ENCODE measurements at places on chromosomes 3 and 15.

GRCh38 chr3:25782636-25782937 is 656 bp downstream of the NGLY1 start:
- no peaks in the 10 kb centered on the region for H3K27me3 ChIP-seq
- peak overlapping the region; percentile 95 for H3K4me3 ChIP-seq
- no peaks in the 10 kb centered on the region for H3K4me1 ChIP-seq
- peak overlapping the region; percentile 93 for H3K27ac ChIP-seq

GRCh38 chr3:41236228-41236627 is 36.9 kb downstream of the CTNNB1 start:
- no peak overlapping the region for H3K4me3 ChIP-seq
- H3K36me3 ChIP-seq, result peaks cover 52% of the 10 kb centered on the region
- no peak overlapping the region for H3K27ac ChIP-seq
- no peak for DNase-seq
- no peaks in the 10 kb centered on the region for H3K4me1 ChIP-seq

- H3K4me1 ChIP-seq, result peaks cover 8% of the 10 kb centered on the region
- H3K27ac ChIP-seq, result no peak overlapping the region
- H3K4me3 ChIP-seq, result no peak overlapping the region
- no peaks in the 10 kb centered on the region for H3K36me3 ChIP-seq
- H3K27me3 ChIP-seq, result peaks cover 24% of the 10 kb centered on the region
These were observed 5.5 kb downstream of the TMEM266 start for GRCh38 chr15:76065245-76065644.

- H3K4me1 ChIP-seq, result no peaks in the 10 kb centered on the region
- H3K4me3 ChIP-seq, result no peak overlapping the region
- H3K36me3 ChIP-seq, result peaks cover 48% of the 10 kb centered on the region
- H3K27me3 ChIP-seq, result no peaks in the 10 kb centered on the region
These were observed 13.0 kb downstream of the THBS1 start for GRCh38 chr15:39593656-39594445.

GRCh38 chr15:93866948-93867347 is 364.4 kb upstream of the MCTP2 start:
- H3K4me1 ChIP-seq, result no peaks in the 10 kb centered on the region
- DNase-seq, result no peak
- H3K36me3 ChIP-seq, result no peaks in the 10 kb centered on the region
- no peak overlapping the region for H3K27ac ChIP-seq
- H3K4me3 ChIP-seq, result no peak overlapping the region

DNA sequence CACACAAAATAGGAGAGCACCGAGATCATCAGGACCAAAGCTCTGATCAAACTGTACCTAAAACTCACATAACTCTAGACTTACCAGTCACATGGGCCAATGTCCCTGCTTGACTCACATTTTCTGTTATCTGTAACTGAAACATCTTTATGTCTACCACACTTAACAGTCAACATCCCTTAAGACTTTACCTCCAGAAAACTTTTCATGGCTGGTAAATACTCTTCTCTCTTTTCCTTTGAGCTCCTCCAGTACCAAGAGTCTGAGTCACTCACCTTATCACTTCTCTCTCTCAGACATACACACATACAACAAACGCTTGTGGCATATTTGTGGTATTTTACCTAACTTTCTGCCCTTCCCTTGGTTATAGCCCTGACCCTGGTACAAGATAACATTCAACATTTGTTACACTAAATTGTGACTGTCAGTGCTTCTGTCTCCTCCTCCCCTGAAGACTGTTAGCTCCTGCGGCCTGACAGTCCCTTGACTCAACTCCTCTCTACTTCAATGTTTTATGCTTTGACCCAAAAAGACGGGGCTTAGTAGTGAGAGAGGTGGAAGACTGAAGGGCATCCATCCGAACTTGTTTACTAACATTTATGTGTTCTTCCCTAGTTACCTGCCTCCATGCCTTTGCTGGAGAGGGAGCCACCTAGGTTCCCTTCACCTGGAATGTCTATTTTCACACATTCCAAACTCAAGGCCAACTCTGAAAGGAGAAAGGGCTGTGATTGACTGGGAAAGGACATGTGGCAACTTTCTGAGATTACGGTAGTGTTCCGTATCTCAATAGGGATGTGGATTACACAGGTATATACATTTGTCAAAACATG is 3.7 kb upstream of the EFHB start:
- H3K4me3 ChIP-seq, result no peak overlapping the region
- no peaks in the 10 kb centered on the region for H3K36me3 ChIP-seq
- H3K27ac ChIP-seq, result no peak overlapping the region
- no peaks in the 10 kb centered on the region for H3K27me3 ChIP-seq

DNA sequence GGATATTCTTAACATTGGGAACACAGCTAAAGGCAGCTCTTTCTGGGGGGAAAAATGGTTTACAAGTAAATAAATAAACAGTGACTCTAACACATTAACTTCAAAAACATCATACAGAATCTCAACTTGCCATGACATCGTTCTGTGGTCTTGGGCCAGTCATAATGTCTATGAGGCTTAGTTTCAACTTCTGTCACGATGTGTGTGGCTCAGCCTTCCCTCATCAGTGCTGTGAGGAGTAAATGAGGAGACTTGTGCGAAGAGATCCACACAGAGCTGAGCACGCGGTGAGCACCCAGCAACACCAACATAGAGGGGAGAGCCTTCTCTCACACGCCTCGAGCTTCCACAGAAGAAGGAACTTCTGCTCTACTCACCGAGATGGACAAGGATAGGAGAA is 49.0 kb downstream of the DZIP1L start:
- no peaks in the 10 kb centered on the region for H3K27me3 ChIP-seq
- no peak for DNase-seq
- no peaks in the 10 kb centered on the region for H3K4me1 ChIP-seq
- H3K4me3 ChIP-seq, result no peak overlapping the region

- H3K4me1 ChIP-seq, result no peaks in the 10 kb centered on the region
- H3K36me3 ChIP-seq, result no peaks in the 10 kb centered on the region
- no peak overlapping the region for H3K4me3 ChIP-seq
- DNase-seq, result peak; percentile 51
- H3K27ac ChIP-seq, result no peak overlapping the region
- no peaks in the 10 kb centered on the region for H3K27me3 ChIP-seq
These were observed 183.9 kb downstream of the TPRG1 start for GRCh38 chr3:189355481-189356201.

DNA sequence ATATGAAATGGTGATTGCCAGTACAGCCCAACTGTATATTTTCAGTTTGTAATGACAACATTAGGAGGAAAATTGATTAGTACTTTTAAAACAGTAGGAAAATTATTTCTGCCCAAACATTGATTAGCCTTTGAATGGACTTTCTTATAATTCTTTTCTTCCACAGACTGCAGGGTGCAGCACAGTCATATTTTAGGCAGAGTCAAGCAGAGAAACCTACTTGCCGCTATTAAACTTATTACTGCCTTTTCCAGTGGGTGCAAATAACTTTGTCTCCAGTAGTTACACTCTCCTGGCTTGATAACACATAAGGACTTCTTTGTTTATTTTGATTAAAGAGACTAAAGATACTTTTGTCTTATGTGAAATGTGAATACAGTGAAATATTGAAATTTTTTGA is 85.4 kb downstream of the PPM1L start:
- no peak overlapping the region for H3K4me3 ChIP-seq
- H3K36me3 ChIP-seq, result no peaks in the 10 kb centered on the region
- no peaks in the 10 kb centered on the region for H3K27me3 ChIP-seq
- H3K27ac ChIP-seq, result no peak overlapping the region
- no peaks in the 10 kb centered on the region for H3K4me1 ChIP-seq

DNA sequence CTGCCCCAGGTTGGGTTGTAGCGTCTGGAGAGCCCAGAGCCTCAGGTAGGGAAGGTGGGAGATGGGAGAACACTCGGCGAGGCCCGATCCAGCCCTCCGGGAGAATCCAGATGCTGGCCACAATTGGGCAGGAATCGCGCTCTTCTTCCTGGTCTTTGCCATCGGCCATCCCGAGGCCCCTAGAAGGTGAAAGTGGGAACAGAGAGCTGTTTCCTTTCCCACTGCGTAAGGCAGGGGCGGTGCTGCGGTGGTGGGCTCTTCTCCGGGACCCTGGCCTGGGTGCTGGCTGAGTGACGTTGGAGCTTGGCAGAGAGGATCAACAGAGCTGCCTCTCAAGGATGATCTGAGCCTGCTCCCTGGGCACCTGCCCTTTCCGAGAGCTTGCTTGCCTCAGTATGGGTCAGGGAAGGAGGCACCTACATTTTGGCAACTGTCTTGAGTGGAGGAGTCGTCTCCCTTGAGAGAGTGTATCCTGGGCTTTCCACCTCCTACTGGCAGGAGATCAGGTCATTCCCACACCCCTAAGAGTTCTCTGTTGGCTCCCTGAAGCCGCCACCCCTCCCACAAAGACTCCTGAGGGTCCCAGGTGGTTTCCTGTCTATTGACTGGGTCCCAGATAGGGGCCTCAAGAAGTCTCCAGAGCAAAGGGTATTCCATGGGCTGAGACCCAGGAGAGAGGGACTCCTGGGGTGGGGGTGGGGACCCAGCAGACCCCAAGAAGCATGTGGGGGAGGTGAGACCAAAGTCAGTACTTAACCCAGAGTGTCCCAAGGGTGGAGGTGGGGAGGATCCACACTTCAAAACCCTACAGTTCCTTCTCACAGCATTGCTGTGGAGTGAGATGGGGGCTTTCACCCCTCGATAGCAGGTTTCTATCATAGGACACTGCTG is 1.6 kb downstream of the C15orf39 start:
- H3K4me1 ChIP-seq, result peaks cover 3% of the 10 kb centered on the region
- peak overlapping the region; percentile 96 for H3K27ac ChIP-seq
- H3K4me3 ChIP-seq, result peak overlapping the region; percentile 85
- H3K36me3 ChIP-seq, result peaks cover 4% of the 10 kb centered on the region
- DNase-seq, result no peak
- peaks cover 4% of the 10 kb centered on the region for H3K27me3 ChIP-seq

DNA sequence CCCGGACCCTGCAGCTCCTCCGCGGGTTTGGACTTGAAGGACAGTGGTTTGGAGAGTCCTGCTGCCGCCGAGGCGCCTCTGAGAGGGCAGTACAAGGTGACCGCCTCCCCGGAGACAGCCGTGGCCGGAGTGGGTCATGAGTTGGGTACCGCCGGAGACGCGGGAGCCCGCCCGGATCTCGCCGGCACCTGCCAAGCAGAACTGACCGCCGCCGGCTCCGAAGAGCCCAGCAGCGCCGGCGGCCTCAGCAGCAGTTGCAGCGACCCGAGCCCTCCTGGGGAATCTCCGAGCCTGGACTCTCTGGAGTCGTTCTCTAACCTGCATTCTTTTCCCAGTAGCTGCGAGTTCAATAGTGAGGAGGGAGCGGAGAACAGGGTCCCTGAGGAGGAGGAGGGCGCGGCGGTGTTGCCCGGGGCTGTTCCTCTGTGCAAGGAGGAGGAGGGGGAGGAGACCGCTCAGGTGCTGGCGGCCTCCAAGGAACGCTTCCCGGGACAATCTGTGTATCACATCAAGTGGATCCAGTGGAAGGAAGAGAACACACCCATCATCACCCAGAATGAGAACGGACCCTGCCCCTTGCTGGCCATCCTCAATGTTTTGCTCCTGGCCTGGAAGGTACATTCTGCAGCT is 634 bp downstream of the MINDY2 start:
- peak overlapping the region; percentile 87 for H3K4me3 ChIP-seq
- H3K27ac ChIP-seq, result peak overlapping the region; percentile 94
- DNase-seq, result peak; percentile 62
- peaks cover 30% of the 10 kb centered on the region for H3K4me1 ChIP-seq
- no peaks in the 10 kb centered on the region for H3K27me3 ChIP-seq

DNA sequence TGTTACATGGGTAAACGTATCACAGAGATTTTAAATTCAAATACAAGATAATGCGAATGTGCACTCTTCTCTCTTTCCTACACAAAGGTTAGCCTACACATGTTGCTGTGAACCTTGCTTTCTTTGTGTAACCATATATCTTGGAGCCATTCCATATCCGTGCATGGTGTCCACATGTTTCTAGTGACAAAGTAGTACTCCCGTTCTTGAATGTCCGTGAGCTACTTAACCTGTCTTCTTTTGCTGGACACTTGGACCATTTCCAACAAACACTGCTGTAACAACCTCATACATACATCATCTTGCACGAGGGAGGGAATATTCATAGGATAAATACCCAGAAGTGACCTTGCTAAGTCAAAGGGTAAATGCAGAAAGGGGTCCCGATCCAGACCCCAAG is 75.0 kb downstream of the STRIT1 start:
- no peak overlapping the region for H3K4me3 ChIP-seq
- H3K27me3 ChIP-seq, result no peaks in the 10 kb centered on the region
- H3K36me3 ChIP-seq, result no peaks in the 10 kb centered on the region
- no peak overlapping the region for H3K27ac ChIP-seq
- H3K4me1 ChIP-seq, result no peaks in the 10 kb centered on the region

GRCh38 chr3:73379465-73379864 is 245.3 kb downstream of the PDZRN3 start:
- no peaks in the 10 kb centered on the region for H3K27me3 ChIP-seq
- H3K36me3 ChIP-seq, result peaks cover 2% of the 10 kb centered on the region
- H3K4me1 ChIP-seq, result no peaks in the 10 kb centered on the region
- H3K4me3 ChIP-seq, result no peak overlapping the region
- H3K27ac ChIP-seq, result no peak overlapping the region
- no peak for DNase-seq

DNA sequence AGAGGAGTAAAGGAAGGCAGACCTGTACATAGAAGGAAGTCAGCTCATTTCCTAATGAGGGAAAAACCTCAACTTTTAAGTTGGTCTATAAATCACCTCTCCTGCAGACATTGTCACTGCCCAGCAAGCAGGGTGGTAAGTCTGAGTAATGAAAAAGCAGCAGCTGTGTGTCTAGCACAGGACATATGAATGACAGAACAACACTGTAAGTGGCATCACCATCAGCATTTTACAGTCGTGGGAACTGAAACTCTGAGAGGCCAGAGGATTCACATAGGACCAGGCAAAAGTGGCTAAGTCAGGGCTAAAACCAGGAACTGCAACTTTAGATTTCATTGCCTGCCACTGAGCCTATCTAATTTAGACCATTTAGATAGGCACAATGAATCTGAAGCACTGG is 235.6 kb downstream of the CLSTN2 start:
- no peak for DNase-seq
- no peaks in the 10 kb centered on the region for H3K4me1 ChIP-seq
- H3K27me3 ChIP-seq, result no peaks in the 10 kb centered on the region
- no peak overlapping the region for H3K27ac ChIP-seq
- no peak overlapping the region for H3K4me3 ChIP-seq
- H3K36me3 ChIP-seq, result no peaks in the 10 kb centered on the region

DNA sequence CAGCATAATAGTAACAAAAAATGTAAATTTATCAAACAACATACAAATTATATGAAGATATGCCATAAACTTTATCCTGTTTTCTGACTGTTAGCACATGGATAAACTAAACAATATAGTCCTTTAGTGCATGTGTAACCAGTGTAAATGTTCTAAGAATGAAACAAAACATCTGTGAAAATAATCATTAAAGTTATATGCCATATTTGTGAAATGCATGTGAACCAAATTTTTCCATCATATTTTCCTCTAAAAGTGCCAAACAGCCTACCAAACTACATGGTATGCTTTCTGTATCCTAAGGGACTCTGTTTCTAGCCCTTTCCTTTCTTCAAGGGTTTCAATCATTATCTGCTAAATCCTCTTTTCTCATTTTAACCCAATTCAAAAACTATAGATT is 23.9 kb upstream of the RSL24D1 start:
- DNase-seq, result no peak
- peak overlapping the region; percentile 90 for H3K27ac ChIP-seq
- H3K4me3 ChIP-seq, result no peak overlapping the region
- peaks cover 3% of the 10 kb centered on the region for H3K4me1 ChIP-seq
- no peaks in the 10 kb centered on the region for H3K27me3 ChIP-seq

Data from lung (tissue), 17 donors.